ENCODE measurements at places on chromosomes 5 and 9.

- no peak for DNase-seq
Measured at GRCh38 chr5:34932947-34933346, 3.6 kb downstream of the DNAJC21 start.

DNA sequence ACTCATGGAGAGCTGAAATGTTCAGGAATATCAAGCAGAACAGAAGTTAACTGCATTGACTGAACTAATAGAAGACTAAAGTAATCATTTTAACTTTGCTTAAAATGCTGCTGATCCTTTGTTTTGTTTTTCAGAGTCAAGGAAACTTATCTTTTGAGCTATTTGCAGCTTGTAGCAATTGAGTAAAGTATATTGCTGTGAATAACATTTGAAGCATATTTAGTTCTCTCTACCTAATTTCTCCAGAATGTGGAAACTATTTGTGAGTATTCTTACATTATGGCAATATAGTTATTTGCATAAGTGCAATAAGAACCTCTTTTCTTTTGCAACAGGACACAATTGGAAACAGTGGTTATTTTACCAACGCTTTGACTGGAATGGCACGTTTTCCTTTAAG lies 5.3 kb upstream of the SOX30 start:
- DNase-seq = no peak

GRCh38 chr5:124665625-124666024 lies 80.8 kb downstream of the ZNF608 start:
- DNase-seq = no peak

GRCh38 chr9:27369591-27369990 lies 72.6 kb upstream of the EQTN start:
- no peak for DNase-seq

GRCh38 chr5:126007841-126008240 lies 415.4 kb upstream of the GRAMD2B start:
- DNase-seq = no peak

DNA sequence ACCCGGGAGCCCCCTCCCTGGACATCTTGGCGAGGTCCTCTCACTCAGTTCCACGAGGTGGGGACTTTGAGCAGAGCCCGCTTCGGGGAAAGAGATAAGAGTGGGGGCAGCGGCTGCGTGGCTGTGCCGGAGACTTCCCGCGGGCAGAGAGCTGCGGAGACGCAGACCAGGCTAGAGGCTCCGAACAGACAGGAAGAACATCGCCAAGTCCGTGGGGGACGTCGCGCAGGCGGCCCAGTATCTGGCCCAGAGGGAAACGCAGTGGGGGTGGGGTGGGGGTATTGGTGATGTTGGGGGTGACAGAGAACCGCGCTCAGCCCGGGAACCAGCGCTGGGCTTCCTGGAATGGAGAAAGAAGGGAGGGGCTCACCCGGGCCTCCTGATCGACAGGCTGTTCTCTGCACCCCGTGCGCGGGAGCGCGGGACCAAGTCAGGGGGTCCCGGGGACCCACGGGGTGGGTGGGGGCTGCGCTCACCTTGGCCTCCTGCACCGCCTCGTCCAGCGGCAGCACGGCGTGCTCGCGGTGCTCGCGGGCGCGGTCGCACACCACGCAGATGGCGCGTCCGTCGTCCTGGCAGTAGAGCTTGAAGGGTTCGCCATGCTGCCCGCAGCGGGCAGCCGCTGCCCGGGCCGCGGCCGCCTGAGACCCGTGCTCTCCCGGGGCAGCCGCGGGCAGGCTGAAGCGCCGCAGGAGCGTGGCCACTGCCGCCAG lies 727 bp downstream of the TRIM7 start:
- no peak for DNase-seq

- no peak for DNase-seq
Measured at GRCh38 chr9:69822116-69822750, 1.6 kb downstream of the CFAP95 start.

- DNase-seq = no peak
Measured at GRCh38 chr5:168066536-168067208, 224.8 kb upstream of the WWC1 start.

DNA sequence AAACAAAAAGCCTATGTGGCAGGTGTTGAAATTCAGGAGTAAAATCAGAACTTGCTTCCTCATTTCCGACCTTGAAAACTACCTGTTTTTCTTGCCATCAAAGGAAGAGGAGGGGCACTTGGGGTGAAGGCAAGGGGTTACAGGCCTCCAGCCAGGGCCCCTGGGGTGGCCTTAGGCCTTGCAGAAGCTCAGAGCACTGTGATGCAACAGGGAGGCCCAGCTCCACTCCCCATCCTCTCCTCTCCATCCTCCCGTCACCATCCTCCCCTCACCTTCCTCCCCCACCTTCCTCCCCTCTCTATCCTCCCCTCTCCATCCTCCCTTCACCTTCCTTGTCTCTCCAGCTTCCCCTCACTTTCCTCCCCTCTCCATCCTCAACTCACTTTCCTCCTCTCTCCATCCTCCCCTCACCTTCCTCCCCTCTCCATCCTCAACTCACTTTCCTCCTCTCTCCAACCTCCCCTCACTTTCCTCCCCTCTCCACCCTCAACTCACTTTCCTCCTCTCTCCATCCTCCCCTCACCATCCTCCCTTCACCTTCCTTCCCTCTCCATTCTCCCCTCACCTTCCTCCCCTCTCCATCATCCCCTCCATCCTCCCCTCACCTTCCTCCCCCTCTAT lies 111.6 kb downstream of the WNK2 start:
- no peak for DNase-seq

- DNase-seq = no peak
Measured at GRCh38 chr9:118644066-118644465, 725.2 kb downstream of the BRINP1 start.

DNA sequence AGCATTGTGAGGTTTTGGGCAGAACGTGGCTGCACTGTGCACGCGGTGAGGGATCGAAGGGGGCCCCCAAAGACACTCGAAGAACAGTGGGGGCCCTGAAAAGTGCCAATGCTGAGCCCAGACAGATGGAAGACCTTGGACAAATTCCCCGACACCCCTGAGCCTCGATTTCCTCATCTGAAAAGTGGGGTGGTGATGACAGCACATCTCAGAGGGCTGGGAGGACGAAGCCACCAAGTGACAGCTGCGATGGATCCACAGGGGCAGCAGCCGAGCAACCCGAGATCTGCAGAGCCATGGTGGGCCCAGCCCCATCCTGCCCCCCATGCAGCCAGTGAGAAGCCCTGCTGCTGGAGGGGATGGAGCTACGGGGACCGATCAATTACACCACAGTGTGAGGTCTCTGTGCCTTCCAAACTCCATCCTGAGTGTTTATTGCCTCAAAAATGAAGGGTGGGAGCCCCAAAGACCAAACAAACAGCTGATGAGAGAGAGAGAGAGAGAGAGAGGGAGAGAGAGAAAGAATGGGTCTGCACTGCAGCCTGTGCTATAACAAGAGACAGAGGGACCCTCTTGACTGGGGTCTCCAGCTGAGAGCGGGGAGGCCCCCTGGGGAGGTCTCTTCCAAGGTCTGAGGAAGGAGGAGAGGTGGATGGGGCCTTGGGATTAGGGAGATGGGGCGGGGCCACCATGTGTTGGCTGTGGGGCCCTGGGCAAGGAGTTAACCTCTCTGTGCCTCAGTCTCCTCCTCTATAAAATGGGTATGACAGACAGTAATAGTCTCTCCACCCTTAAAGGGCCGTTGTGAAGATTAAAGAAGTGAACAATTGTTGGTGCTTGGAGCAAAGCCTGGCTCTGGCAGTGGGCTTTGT lies 134.4 kb upstream of the IER5L start:
- DNase-seq = no peak

DNA sequence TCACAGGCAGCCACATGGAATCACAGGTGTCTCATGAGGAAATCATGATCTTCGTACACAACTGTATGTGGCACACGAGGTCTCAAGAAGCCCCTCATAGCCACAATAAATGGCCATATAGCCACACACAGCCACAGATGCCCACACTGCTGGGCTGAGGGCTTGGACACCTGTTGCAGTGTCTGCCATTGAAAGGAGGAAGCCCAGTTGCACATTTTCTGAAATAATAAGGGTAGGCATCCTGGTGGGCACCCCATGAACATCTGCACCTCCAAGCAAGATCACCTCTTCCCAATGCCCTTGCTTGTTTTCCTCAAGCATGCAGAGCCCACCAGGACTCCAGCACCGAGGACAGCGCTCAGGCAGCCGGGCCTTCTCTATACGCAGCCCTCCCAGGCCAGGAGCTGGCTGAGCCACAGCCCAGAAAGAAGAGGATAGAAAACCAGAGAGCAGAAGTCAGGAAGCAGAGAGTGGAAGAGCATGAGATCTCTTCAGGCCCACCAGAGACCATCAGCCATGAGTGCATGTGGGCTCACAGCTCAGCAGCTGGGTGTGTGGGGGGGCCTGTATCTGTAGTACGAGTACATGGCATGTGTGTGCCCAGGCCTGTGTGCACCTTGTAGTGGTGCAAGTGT lies 1.0 kb upstream of the ACSL6 start:
- no peak for DNase-seq

- DNase-seq = no peak
Measured at GRCh38 chr9:76717176-76717575, 47.1 kb upstream of the PCA3 start.

- no peak for DNase-seq
Measured at GRCh38 chr5:74567411-74567995, 73.0 kb downstream of the ENC1 start.

DNA sequence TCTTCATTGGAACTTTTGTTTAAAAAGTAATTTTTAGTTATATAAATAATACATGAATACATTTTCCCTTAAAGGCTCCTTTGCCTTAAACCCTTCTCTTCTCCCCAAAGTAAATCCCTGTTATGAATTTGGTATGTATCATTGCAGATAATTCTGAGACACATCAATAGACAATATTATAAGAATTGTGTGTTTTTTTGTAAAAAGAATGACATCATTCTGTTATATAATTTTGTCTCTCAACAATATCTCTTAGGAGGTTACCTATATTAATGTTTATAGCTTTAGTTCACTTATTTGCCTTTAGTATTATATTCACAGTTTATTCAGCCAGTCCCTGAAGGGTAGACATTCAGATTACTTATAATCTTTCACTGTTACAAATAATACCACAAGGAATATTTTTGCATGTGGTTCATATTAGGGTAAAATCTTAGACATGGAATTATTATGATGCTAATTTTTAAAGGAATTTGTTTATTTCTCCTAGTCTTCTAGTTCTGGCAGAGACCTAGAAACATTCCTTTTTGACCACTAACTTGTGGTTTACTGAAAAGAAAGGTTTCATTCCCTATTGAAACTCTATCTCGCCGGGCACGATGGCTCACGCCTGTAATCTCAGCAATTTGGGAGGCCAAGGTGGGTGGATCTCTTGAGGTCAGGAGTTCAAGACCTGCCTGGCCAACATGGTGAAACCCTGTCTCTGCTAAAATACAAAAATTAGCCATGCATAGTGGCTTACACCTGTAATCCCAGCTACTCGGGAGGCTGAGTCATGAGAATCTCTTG lies 105.6 kb downstream of the KCTD16 start:
- DNase-seq = no peak

DNA sequence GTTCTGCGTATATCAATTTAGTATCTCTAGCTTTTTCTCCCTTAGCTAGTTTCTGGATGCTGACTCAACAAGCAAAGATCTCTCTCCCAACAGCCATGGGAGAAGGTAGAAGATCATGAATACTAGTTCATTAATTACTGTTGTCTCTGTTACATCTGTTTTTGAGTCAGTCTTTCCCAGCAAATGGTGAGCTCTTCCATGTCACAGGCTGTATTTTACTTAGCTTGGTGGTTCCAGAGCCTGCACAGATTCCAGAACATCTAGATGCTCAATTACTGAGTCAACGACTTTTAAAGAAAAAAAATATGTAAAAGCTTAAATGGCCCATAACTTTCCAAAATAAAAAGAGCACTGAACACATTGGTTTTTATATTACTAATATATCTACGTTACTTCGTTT lies 307.2 kb downstream of the NSG2 start:
- no peak for DNase-seq

DNA sequence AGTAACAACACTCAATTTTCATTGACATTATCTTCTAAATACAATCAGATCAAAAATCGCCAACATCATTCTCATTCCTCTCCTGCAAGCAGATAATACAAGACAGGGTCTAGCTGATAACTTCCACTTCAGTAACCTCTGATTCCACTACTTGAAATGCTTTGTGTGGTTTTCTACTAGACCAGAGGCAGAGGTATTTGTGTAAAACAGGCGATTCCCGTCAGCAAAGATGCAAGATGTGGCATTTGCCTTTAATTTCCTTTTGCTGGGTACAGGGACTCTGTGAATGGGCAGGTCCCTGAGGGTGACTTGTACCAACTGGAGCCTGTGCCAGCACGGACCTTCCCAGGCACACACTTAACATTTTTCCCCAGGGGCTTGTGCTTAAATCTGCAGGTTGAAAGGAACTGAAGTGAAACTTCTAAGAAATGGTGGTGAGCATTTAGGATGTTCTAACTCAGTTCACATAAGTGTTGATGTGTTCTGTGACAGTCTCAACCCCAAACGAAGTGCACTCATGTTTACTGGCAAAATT lies 625.5 kb upstream of the WWC1 start:
- DNase-seq = no peak

- no peak for DNase-seq
Measured at GRCh38 chr9:105500108-105500766, 52.4 kb downstream of the FSD1L start.

GRCh38 chr5:173479711-173480110 lies 136.7 kb downstream of the BOD1 start:
- DNase-seq = no peak

- DNase-seq = no peak
Measured at GRCh38 chr5:9632495-9632894, 2.3 kb upstream of the TAS2R1 start.

DNA sequence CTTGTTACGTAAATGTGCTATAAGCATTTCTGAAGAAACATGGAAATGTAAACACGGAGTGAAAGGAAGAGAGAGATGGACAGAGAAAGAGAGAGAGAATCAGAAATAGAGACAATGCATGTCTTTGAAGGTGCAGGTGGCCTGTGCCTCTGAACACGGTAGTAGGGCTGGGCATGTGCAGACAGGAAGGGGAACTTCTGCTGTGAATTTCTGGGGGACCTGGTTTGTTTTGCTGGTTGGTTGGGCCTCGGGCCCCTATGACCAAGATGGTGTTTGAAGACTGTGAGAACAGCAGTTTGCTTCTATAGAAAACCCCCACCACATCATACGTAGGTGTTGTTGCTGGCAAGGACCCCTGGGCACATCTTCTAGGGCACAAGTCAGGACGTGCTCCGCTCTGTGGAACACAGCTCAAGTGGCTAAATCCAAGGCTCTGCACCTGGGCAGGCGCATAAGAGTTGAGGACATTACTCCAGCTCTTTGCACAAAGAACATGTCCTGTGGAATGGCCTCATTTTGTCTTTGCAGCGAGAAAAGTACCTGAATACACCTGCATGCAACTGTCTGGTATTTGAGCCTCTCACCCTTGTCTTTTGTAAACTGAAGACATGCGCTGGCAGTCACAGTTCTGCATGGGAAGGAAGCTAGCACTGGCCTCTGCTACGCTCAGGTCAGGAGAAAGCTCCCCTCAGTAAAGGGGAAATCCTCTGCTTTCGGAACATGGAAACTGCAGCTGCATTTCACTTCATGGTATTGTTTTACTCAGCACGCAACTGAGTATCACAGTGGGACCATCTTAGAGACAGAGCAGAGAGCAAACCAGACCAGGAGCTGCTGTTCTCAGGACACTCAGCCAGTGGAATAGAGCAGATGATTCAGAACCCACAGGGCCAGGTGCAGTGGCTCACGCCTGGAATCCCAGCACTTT lies 2.7 kb downstream of the OR2V2 start:
- DNase-seq = no peak

- no peak for DNase-seq
Measured at GRCh38 chr5:119342406-119342805, 13.4 kb upstream of the TNFAIP8 start.
